ENCODE measurements at places on chromosomes 1 and 21.

DNA sequence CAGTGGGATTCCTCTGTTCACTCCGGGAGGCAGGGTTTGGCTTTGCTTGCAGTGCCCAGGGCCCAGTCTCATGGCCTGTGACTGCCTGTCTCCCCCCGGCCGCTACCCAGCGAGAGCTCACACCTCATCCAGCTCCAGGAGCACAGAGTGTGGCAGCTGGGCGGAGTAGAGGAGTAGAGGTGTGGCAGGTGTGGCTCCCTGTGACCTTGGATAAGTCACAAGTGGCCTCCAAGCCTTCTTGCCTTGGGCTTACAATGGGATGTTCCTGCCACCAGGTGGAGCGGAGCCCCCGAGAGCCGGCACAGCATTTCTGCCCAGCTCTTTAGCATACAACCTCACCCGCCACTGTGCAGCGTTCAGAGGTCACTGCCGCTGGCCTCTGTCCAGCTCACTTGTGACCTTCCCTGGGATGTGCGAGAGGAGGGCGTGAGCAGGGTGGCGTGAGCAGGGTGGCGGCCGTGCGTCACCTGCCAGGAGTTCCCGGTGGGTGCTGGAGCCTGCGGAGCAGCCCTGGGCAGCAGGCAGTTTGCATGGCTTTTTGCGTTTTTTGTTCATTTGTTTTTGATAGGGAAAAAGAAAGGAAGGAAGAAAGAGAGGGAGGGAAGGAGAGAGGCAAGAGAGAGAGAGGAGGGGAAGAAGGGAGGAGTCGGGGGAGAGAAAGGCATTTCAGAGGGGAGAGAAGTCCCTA is 42.4 kb downstream of the CRYAA start:
- DNase-seq, result no peak

DNA sequence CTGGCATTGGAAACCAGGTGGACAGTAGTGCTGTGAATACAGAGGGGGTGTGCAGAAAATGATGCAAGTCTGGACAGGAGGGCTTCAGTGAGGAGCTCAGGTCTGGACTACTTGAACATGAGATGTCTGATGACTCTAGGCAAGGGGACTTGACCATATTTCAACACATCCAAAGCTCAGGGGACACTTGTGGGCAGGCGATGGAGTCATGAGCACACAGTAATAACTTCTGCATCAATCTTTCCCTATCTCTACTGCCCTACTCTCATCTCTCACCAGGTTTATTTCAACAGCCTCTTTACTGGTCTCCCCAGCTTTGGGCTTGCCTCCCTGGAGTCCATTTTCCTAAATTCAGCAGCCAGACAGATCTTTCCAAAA is 21.9 kb downstream of the FMO2 start:
- DNase-seq, result no peak

DNA sequence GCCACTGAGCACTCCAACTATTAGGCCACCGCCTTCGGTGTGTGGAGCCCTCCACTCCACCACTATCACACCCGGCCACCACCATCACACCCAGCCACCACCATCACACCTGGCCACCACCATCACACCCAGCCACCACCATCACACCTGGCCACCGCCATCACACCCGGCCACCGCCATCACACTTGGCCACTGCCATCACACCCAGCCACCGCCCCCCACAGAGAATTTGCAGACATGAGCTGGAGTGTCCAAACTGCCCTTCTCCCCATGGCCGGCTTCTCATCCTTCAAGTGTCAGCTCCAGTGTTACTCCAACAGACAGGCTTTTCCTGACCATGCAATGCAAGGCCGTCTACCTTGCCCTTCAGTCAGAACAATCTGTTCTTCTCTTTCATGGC is 50.4 kb upstream of the A3GALT2 start:
- DNase-seq, result no peak

GRCh38 chr1:235624721-235625333 is 24.8 kb downstream of the GNG4 start:
- no peak for DNase-seq

- DNase-seq, result no peak
Observed at GRCh38 chr1:146016891-146017290, 4.6 kb downstream of the HJV start.

All from fibroblast of skin of left biceps (primary cell).